ENCODE measurements at places on chromosomes 4 and X.

- no peak for DNase-seq
These were observed 30.5 kb upstream of the OCIAD2 start for GRCh38 chr4:48937033-48937432.

GRCh38 chr4:10295301-10295700 is 161.9 kb downstream of the ZNF518B start:
- no peak for DNase-seq

- DNase-seq: no peak
These were observed 86.7 kb upstream of the C1QTNF7 start for GRCh38 chr4:15340902-15341732.

DNA sequence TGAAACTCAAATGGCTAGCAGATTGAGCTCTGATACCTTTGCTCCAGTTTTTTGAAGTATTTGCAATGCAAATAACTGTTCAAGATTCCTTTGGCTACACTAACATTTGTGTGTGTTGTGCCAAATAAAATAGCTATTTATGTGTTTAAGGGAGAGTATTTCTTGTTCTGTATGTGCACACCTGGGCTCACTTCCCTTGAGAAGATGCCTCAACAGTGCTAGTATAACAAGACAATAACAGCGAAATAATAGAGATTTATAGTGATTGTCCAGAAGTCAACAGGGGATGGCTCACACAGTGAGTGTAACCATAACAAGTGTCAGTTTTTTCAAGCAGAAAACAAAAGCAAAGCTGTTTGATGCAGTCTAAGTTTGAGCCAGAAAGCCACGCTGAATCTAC is 460.5 kb downstream of the CENPC start:
- DNase-seq: no peak
